ENCODE measurements at places on chromosomes 7 and 10.

GRCh38 chr10:30313579-30314350 is 35.3 kb downstream of the MTPAP start:
- DNase-seq: no peak

GRCh38 chr10:776772-777171 is 87.3 kb upstream of the DIP2C start:
- DNase-seq: no peak

DNA sequence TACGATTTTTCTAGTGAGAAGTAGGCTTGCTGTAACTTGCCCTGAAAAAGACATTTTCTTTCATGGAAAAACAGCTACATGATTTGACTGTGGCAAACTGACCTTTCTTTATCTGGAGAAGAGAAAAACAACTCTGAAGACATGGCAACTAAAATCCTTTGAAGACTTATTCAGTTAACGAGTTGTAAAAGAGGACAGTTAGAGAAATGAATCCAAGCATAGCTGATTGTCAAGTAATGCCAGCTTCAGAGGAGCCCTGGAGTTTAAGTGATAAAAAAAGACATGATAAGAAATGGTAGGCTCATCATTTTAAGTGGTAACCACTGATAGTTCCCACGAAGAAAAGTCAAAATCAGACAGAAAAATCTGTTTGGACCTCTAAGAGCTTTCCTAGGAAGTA is 19.6 kb downstream of the TMEM229A start:
- DNase-seq: no peak

DNA sequence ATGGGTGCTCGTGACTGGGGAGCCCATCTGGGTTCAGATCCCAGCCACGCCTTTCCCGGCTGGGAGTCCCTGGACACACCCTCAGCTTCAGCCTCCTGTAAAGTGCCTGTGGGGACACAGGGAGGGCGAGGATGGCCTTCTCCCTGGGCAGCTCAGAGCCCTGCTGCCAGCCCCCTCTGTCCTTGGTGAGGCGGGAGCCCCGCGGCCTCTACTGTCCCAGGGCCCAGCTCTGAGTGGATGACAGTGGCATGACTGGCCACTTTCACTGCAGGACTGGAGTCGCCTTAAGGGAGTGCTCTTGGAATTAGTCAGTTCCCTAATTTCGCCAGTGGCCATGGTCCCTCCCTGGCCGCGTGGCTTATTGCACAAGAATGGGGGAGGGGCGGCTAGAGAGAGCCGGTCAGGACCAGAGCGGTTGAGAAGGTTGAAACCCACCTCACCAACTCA is 4.6 kb downstream of the BRI3 start:
- DNase-seq: peak; percentile 89

Measured in fibroblast of skin of back (primary cell).